Hematopoietic multipotent progenitor cell treated with erythropoietin and hydrocortisone succinate and interleukin-3 and kit ligand, for 6 days (in vitro differentiated cells): ENCODE measurements at places on chromosomes 5 and 9.

DNA sequence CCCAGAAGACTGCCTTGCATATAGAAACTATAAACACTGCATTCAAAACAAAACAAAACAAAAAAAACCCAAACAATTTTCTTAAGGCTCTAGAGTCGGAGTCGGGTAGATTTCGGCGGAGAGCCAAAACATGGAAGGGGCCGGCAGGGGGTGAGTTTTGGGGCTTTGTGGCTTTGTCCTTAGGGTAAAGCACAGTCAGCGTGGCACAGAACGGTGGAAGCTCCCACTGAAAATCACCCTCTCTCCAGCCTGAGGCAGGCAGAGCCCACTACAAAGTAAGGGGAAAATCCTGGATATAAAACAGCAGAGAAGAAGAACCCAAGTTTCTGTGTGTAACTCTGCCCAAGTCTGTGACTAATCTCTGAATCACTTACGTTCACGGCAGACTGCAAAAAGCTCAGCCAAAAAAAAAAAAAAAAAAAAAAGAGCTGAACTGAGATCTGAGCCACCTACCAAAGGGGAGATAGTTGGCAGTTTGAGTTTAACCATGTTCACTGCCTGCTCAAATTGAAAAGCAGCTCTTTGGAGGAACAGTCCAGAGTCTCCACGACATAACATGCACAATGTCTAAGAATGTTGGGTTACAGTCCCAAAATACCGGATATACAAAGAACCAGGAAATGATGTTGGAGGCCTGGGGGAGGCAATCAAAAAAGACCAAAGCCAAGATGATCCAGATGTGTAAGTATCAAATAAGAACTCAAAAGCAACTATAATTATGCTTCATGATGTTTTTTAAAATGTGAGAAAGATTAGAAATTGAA is 26.6 kb upstream of the OR2K2 start:
- no peak for DNase-seq

DNA sequence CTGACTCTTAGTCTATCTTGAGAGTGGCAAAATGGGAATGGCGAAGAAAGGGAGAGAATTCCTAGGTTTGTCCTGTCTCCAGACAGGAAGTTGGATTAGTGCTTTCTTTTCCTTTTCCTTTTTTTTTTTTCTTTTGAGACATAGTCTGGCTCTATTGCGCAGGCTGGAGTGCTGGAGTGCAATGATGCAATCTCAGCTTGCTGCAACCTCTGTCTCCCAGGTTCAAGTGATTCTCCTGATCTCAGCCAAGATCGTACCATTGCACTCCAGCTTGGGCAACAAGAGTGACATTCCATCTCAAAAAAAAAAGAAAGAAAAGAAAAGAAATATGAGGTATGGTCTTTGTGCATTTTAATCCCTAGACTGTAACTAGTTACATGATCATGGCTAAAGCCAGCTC is 12.6 kb upstream of the KIF27 start:
- DNase-seq: no peak

GRCh38 chr5:135487839-135488514 is 35.8 kb upstream of the TIFAB start:
- DNase-seq: no peak

DNA sequence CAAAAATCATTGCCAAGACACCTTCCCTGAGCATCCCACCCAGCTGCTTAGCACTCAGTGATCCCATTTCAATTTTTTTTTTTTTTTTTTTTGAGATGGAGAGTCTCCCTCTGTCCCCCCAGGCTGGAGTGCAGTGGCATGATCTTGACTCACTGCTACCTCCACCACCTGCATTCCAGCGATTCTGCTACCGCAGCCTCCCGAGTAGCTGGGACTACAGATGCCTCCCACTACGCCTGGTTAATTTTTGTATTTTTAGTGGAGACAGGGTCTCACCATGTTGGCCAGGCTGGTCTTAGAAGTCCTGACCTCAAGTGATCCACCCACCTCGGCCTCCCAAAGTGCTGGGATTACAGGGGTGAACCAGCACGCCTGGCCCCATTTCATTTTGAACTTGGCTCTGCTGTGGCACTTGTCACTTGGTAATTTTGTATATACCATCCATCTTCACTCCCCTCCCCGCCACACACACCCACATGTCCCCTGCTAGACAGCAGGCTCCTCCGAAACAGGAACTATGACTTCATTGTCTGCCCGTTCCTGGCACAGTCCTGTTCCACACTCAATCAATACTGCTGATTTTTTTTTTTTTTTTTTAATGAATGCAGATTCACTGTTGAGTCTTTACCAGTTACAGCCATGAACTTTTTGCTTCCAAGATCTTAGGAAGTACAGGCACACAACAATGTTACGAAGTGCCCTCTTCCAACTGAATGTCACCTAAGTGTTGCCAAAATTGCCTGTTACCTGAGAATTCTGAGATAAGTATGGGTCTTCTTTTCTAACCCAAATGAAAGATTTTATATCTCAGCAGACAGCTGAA is 17.3 kb upstream of the ZBTB34 start:
- no peak for DNase-seq

DNA sequence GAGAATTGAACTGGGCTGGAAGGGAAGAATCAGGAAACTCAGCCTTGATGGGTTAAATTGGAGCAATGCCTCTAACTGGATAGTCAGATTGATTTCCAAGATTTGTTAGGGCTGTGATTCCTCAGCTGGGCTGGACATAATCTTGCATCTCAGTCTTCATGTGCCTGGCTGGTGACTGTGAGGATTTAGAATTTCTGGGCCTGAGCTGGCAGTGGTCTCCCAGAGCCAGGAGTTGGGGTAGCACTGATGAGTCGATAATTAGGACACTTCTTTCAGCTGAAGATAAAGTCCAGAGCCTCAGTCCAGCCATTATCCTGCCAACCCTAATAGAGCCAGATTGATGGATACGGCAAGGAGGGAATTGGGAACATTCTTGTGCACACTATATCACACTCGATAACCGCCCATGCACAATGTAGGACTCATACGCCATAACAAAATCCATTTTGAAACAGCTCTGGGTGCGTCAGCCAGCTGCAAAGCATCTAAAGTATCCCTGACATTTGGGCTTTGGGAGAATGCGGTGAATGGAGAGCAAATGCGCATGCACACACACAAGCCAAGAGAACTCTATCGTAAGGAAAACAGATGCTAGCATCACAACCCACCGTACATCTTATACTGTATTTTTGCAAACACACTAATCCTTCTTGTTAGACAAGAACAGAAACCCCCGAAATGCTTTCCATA is 405.1 kb upstream of the KLF4 start:
- DNase-seq: no peak

DNA sequence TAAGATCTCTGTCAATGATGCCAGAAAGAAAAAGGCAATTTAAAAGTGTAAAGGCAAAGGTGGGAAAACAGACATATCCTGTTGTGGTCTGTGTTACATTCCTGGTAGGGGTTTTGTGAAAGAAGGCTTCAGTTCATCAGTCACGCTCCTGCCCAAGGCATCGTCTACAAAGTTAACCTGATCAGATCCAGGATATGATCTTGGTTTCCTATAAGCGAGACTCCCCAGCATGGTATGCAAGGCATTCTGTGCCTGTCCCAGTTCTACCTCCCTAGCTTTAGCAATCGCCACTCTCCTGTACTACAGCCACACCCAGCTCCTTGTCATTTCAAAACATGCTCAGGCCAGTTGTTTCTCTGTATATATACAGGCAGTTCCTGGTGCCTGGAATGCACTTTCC is 58.0 kb upstream of the PTPN3 start:
- DNase-seq: no peak

DNA sequence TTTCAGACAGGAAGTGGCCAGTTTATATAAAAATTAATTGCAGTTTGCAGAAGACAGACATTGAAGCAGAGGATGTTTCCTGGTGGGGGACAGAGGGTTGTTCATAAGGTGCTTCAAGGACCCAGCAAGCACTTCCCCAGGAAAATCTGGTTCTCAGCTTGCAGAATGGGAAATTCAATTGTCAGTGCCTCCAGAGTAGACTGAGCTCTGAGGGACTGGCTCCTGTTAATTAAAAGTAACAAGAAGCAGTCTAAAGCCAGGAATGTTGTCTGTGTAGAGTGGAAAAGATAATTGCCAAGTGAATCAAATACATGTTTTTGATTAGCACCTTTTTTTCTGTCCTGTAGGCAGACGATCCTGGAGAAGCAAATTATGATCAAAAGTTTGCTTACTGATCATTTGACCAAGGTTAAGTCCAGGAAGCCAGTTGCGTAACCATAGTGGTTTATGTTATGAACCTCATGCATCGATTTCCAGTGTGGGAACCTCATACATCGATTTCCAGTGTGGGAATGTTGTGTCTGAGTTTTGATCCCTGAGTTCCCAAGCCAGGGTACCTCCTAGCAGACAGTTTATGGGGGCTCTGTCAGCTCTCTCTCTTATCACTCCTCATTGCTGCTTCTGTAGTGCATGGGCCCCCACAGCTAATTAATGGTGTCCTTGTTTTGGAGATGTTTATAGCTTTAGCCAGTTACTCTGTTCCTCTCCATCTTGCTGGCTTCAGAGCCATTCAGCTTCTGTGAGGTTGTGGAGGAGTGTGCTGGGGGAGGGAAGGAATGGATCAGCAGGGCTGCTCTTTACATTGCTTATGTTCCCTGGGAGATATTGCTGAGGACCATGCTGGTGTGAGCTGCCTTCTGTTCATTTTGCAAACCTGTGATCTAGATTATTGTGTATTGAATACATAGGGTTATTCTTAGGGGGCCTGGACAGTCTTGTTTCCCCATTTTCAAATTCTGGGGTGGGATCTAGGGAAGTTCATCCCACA is 17.1 kb downstream of the MSANTD3 start:
- no peak for DNase-seq

DNA sequence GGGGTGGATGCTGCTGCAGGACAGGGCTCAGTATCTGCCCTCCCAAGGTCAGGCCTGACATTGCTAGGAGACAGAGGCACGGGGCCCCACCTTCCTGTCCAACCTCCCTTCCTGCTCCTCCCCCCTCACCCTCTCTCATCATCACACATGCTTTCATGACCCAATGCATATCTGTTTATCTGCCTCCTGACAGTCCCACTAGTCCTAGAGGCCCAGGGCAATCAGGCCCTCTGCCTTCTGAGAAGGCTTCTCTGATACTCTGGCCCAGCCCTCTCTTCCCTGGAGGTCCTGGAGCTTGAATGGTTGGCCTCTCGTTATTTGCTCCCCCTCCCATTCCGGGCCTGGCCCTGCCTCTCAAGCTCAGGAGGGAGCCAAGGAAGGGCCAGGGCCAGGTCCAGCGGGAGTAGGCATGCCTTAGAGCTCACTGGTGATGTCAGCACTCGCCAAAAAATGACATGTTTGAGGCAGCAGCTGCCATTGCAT is 90.6 kb upstream of the SAP30L start:
- peak; percentile 85 for DNase-seq

DNA sequence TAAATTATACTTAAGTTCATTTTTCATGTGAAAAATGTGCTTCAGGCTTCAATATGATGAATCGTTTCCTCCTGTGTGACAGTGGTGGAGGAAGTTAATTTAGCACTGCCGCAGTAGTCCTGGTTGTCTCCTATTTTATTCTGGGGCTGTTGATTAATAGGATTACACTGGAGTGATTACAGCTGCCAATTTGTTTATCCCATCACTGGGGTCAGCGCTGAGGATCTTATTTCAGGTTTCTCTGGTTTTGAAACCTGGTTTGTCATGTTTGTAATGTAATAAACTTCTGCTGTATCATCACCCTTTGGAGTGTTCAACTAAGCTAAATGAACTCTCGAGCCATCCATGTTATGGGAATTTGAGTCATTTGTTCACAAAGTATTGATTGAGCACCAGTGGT is 241.7 kb upstream of the KCNN2 start:
- no peak for DNase-seq

GRCh38 chr9:114196979-114197622 is 41.8 kb downstream of the COL27A1 start:
- DNase-seq: no peak

DNA sequence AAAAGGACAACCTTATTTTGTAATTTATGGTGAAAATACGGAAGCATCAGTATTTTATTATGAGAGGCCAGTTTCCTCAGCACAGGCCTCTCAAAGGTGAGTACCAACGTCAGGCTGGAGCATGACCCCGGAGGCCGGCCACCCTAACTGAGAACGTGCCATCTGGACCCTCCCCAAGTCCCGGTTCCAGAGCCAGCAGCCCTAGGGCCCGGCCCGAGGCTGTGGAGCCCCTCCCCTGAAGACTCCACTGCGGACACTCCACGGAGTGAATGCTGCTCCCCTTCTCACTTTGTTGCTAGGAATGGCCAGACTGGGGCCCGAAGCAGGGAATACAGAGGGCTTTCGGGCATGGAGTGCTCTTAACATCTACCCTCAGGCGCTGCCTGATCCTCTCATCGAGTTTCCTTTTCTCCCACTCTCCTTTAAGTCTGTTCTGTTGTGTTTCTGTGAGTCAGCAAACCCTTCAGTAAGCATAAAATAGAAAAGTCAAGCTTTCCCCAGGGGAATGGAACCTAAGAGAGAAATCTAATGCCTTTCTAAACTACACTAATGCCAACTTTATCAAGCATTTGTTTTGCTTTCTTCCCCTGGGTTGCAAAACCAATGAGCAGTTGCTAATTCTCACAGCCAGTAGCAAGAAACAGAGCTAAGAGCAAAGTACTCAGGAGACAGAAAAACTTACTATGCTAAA is 4.5 kb downstream of the BRD9 start:
- DNase-seq: no peak

DNA sequence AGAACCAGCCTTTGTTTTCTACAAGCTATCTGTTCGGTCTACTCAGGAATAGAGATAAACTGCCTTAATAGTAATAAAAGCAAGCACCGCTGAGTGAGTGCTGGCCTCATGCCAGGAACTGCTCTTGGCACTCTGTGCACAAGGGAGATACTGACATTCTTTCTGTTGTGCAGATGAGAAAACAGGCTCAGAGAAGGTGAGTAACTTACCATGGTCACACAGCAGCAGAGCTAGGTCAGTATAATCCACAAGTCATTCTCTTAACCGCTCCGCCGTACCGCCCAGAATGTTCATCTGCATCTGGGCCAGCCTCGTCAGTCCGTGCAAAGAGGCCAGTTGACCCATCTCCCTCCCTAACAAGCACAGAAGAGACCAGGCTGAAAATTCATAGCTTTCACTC is 27.4 kb downstream of the QRFP start:
- DNase-seq: peak; percentile 81

DNA sequence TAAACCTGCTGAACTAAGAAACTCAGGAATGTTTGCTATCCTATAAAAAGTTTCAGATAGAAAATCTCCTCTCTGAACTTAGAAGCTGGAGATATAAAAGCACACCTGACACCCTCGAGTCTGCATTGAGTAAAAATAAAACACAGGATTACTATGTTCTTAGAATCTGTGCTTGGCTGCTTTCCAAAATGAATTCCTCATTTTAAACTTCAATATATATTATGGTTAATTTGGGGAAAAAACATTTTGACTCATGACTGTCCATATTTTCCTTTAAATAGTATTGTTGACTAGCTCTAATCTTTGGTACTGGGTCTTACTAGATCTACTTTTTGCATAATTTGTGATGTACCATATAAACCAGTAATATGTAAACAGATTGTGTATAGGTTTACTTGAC is 36.7 kb downstream of the FBXW2 start:
- no peak for DNase-seq

DNA sequence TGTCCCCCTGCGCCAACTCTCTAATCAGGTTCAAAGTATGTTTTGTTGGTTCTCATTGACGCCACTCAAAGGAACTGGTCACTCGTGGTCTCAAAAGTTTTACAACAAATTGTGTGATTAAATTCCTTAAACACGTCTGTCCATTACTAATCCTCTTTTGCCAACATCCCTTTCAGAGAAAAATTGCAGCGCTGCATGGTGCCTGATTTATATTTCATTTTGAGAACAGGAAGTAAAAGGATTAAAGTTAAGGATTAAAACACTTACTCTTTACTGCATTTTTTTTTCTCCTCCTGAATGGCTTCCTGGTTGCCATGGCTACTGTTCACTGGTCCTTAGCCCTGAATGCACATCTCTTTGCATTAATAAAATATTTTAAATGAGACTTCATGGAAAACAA is 383.5 kb downstream of the GLIS3 start:
- DNase-seq: no peak
